Activated naive CD4-positive, alpha-beta T cell treated with anti-CD3 and anti-CD28 coated beads, Interleukin-2, amount 10 ng/mL, durations not matched to agents 7 days and 5 days (primary cell): ENCODE measurements at places on chromosomes 5 and 9.

GRCh38 chr5:132655821-132656773, 1.9 kb upstream of the IL13 start:
- peak; percentile 34 for DNase-seq

DNA sequence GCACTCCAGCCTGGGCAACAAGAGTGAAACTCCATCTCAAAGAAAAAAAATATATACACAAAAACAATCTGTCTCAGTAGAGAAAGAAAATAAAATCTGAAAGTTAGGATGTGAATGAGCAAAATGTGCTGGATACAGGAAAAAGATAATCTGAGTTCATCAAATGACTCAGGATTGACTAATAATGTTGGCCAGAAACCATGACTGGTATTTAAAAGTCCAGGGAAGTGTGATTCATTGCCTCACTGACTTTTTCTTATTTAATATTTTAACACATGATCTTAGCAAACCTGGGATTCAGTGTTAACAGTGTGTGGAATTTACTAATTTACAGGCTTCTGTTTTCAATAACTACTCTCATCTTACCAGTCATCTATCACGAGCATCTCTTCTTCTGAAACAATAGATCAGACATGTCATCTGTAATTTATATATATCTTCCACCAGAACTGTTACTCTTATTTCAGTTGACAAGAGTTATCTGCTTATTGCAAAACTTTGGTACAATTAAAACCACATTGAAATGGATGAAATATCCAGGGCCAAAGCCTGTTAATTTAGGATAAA, 256.7 kb downstream of the CDH12 start:
- no peak for DNase-seq

DNA sequence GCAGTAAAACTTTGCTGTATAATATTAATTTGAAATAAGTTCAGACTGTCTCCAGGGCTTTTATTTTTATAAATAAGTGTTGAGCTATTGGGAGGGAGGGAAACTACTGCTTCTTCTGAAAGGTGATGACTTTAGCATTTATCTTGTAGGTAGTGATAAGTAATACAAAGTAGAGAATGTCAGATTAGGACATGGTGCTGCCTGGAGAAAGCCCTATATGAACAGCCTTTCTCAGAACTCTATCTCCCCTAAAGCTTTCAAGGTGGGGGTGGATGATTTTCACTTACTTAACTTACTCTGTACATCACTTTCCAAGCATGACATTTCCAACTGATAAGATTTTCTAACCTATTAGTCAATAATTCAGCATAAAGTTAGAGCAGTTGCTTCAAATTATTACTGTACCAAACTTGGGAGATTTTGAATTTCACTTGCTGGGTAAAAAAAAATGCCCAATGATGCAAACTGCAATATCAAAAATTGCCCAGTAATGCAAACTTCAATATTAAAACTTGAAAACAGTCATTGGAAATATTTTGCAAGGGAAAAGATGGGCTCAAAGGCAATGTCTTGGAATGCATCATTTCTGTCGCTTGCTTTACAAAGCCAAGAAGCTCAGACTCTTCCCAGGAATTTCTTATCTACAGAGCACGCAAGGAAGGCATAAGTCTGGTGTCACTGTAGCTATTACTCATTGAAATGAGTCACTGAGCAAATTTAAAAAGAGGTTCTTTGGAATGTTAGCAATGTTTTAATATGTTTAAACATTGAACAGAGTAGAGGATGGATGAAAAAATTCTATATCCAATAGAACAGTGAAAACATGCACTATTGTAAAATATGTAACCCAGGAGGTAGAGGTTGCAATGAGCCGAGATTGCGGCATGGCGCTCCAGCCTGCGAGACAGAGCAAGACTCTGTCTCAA, 569.5 kb downstream of the PSAT1 start:
- DNase-seq = no peak

GRCh38 chr5:67814569-67815311, 400.8 kb upstream of the PIK3R1 start:
- no peak for DNase-seq

DNA sequence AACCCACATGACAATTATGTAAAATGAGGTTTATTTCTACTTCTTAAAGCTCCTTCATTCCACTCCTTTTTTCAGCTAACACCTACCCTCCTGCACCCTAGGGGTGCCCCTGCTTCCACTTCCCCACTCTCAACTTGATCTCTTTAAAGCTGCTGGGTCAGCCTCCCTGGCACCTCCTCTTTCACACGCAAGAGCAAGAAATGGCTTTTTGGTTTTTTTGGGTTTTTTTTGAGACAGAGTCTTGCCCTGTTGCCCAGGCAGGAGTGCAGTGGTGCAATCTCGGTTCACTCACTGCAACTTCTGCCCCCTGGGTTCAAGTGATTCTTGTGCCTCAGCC, 64.4 kb downstream of the SUSD1 start:
- no peak for DNase-seq

DNA sequence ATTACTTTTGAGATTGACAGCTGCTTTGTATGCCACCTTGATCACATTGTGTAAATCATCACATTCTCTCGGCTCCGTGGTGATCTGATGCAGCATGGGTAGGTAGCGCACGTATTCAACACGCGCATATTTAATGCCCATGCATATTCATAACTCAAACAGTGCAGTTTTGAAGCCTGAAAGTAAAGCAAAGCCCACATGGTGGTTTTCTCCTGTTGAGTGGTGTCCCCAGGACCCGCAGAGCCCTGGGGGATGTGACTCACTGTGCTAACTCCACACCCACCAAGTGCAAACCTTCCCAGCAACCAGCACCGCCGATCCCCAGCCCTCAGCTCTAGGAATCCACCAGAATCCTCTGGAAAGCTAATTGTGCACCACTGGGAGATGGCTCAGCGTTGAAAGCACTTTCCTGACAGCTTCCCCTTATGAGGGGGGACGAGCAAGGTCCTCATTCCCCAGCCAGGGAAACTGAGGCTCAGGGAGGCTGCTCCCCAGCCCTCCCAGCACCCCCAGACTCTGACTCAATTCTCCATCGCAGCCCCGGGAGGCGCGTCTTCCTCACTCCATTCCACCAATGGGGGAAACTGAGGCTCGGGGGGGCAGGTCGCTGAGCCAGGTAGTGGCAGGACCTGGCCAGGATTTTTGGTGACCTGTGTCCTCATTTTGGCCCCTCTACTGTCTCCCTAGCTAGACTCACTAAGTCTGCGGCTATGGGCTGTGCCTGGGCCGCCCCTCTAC, 46.4 kb downstream of the SARDH start:
- no peak for DNase-seq
